ENCODE measurements at places on chromosomes 1 and 21. TPM values are rescaled to one million over a fixed set of nuclear protein-coding genes. Genes with fewer than 3 reads are reported as not detected.

The APOBEC4 gene
- not detected for total RNA-seq

The KCNC4 gene
- total RNA-seq = 1.0 TPM

The CFAP298 gene
- 33.6 TPM for total RNA-seq

- DNase-seq = peak; percentile 78
Observed at GRCh38 chr1:42334240-42335049, 590 bp downstream of the FOXJ3 start.

GRCh38 chr21:15741510-15741909 lies 11.7 kb downstream of the USP25 start:
- no peak for DNase-seq

DNA sequence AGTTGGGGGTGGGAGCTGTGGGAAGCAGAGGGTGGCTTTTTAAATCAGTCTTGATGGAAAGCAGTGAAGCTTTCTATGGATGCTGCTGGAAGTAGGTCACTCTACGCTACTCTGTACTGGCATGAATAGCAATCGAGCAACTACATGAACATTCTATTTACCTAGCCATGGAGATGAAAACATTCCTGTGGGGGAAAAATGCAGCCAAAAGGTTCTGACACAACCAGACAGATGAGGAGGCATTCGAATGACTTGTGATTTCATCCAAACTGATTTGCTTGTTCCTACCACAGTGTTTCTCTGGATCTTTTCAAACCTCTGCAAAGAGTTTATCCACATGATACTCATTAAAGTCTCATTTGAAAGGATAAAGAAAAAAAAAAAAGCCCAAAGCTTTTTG lies 95.0 kb downstream of the ASTN1 start:
- no peak for DNase-seq

DNA sequence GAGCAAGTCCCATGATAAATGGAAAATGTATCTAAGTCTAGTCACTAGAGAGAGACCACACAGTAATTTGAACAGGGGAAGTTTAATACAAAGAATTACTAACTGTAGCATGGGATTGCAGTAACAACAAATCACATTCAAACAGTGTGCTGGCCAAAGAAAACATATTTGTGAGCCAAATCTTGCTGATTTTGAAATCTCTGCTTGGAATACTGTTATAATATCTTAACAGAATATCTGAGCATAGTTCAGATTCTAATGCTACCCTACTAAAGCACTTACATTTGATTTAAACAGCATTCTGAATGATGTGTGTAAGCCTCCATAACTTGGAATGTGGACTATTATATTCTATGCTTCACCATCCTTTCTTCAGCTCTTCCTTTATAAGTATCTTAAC lies 270.0 kb upstream of the BRINP3 start:
- peak; percentile 0 for DNase-seq

- peak; percentile 47 for DNase-seq
Observed at GRCh38 chr1:244448279-244449036, 3.3 kb downstream of the ADSS2 start.

DNA sequence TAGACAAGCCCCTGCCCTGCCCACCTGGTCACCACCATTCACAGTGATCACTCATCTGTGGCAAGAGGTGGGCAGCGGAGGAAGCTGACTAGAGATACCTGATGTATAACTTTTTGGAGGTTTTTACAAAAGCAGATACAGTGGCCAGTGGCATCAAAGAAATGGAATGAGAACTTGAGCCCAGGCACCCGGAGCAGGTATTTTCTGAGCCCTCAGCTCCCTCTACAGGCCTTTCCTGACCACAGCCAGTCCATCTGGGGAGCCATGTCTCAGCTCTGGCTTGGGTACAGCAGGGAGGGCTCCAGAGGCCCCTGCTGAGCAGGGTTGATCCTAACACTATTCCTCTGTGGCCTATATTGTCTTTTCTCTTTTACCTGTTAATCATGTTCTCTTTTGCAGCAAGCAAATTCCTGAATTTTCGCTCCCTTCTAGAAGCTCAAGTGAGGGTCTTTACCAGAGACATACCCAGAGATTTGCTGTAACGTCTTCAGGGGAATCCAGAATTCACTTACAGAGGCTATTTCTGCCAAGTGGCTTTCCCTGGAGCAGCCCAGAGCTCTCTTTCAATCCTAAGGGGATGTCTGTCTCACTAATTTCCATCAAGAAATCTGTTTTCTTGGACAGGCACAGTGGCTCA lies 27.3 kb downstream of the GPR157 start:
- DNase-seq = peak; percentile 46

- no peak for DNase-seq
Observed at GRCh38 chr1:210117198-210117597, 115.4 kb upstream of the SERTAD4 start.

DNA sequence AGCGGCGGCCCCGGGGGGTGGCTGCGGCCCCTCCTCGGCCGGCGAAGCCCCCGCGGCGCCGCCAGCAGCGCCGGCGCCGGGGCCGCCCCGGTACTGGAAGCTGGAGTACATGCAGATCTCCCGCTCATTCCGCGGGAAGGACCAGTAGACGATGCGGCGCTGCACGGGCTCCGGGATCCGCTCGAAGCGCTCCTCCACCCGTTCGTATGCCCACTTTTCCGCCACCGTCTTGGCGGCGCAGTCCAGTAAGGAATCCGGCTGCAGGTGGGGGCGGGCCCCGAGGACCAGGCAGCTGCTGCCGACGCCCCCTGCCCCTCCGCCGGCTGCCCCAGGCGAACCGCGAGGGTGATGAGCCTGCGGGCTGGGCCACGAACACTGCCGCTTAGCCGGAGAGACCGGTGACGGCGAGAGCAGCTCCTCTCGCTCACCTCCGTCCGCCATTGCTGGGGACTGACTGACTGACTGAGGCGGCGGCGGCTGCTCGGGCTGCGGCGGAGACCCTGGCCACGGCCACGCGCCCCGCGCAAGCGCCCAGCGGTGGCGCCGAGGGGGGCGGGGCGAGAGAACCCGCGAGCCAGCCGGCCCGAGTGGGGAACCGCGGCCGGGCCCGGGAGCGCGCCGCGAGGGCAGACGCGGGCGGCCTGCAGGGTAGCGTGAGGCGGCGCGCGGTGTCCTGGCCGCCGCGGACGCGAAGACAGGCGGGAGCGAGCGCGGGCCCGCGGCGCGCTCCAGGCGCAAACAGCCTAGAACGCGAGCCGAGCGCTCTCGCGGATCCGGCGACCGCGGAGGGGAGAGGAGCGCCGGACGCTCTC lies at the start of gene ZSWIM5:
ZSWIM5 (minus strand) TSS at position 696 of the 812 bp plus-strand sequence; CDS start at position 441, 255 bp downstream.
- peak; percentile 77 for DNase-seq

GRCh38 chr1:194866153-194866552 lies 1679.7 kb upstream of the B3GALT2 start:
- DNase-seq = no peak

- DNase-seq = no peak
Observed at GRCh38 chr1:205536759-205537361, 32.4 kb downstream of the CDK18 start.

- no peak for DNase-seq
Observed at GRCh38 chr1:119045096-119045746, 57.1 kb upstream of the TBX15 start.

DNA sequence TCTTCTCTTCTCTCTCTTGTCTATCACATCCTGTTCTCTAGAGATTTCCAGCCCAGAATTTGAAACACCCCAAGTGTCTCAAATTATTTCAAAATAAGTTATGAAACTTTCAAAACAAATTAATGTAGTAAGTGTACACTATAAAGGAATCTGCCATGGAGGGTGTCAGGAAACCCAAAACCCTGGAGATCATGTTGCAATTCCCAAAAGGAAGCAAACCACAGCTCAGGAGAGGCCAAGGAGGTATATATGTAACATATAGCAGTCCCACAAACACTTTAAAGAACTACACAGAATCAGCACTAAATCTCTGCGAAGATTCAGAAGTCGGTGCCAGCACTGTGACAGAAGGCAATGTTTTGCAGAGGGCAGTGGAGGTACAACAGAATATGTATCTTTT lies 26.6 kb downstream of the PTPN14 start:
- DNase-seq = no peak

DNA sequence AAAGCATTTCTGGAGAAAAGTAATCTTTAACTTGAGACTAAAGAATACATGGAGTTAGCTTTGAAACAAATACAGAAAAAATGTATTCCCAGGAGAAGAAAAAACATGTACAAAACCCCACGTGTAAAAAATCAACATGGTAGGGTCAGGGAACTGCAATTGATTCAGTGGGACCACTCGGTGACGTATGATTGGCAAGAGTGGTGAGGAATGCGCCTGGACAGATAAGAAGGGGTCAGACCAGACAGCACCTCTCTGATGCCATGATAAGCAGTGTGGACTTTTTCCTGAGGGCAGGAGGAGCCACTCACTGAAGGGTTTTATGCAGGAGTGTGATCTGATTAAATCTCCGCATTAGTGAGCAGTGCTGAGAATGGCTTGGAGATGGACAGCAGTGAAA lies 142.5 kb downstream of the DAB1 start:
- DNase-seq = no peak
